ENCODE measurements at places on chromosomes 2 and 18.
A peak's percentile ranks its signal among the peaks of the same experiment; 100 is the strongest.

DNA sequence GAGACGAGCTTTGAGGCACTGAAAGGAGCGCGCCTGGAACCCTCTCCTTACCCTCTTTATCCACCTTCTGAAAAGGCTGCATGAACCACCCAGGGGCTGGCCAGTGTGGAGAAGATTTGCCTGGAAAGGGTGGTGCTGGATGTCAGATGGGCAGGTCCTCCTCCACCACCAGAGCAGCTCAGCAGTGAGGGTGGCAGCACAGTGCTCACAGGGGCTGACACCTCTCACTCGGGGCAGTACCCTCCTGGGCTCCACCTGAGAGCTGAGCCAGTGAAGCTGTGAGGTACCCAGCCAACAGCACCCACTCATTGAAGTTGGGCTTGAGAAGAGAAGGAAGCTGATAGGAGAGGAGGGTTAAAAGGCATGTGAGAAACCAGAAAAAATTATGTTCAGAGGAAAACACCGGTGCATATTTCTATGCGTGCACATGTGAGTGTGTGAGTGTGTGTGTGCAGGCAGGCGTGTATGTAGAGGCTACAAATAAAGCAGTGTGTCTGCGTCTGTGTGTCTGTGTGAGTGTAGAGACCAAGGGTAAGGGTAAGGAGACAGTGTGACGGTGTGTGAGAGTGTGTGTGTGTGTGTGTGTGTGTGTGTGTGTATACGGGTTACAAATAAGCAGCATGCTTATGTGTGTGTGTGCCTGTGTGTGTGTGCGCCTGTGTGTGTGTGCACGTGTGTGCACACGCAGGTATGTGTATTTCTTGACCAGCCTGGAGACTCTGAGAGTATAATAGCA is 40.7 kb downstream of the TEX44 start:
- no peak for DNase-seq

GRCh38 chr2:170361090-170361936 is 183.4 kb downstream of the MYO3B start:
- peak; percentile 34 for DNase-seq

DNA sequence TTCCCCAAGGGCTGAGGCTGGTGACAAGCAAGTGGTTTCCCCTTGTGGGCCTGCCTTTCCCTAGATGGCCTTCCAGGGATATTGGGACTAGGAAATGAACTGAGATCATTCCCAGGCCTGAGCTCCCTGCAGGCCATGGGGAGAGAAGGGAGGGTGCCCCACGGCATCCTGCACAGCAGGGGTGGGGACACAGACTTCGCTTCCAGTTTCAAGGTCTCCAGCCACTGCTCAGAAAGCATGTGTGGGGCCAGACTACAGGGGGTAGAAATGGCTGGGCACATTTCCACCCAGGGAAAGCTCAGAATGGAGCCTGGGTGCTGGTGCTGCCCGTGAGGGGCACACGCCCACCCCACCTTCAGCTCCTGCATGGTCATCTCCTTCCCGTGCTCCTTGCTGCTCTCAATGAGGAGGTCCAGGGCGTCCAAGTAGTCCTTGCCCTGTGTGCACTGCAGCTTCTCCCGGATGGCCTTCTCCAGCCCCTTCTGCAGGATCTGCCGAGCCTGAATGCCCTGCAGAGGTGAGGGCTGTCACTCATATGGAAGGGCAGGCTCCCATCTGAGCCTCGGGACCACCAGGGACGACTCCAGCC is 13.2 kb downstream of the CYP26B1 start:
- no peak for DNase-seq

DNA sequence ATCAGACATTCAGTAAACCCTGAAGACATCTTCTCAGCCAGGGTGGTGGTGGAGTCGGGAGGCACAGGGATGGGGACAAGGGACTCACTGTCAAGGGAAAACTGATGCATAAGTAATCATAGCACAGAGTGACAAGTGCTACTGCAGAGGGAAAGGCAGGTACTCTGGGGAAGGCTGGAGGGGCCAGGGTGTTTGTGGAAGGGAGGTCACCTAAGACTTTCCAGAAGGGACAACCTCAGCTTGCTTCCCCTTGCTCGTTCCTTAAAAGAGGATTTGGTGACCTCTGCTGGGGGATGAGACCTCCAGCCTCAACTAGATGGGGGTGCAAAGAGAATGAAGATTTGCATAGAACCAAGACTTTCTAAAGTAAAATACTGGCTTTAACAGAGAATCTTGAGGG is 99.5 kb downstream of the SLC4A3 start:
- DNase-seq, result peak; percentile 27

GRCh38 chr18:51363384-51363783 is 165.9 kb upstream of the MEX3C start:
- no peak for DNase-seq

- no peak for DNase-seq
Observed at GRCh38 chr2:190404487-190404886, 3.7 kb upstream of the MFSD6 start.

DNA sequence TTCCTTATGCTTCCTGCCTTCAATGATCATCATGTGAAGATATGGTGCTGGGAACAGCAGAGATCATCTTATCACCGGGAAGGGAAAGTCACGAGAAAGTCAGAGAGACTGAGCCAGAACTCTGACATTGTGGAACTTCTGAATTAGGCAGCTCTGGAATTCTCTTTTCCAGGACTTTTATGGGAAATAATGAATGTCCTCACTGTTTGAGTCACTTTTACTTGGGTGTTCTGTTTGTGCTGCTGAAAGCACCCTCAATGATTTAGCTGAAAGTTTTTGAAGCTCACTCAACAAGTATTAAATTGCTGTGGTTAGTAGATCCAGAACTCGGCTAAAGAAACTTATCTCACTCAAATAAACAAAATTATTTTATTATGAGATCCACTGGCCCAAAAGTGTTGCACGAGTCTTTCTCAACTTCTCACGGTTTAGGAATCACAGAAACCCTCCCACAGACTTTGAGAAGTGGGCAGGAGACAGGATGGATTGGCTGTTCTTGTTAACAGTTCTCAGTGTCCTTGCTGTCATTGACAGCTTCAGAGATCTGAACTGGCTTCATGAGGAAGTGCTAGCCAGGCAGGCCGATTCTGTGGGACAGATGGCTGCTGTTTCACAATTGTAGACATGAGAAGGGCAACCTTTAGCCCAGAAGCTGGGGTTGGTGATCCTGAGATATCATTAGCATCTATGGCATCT is 26.4 kb upstream of the ATRAID start:
- DNase-seq, result no peak

- no peak for DNase-seq
Observed at GRCh38 chr2:36704475-36705150, 8.1 kb downstream of the VIT start.

DNA sequence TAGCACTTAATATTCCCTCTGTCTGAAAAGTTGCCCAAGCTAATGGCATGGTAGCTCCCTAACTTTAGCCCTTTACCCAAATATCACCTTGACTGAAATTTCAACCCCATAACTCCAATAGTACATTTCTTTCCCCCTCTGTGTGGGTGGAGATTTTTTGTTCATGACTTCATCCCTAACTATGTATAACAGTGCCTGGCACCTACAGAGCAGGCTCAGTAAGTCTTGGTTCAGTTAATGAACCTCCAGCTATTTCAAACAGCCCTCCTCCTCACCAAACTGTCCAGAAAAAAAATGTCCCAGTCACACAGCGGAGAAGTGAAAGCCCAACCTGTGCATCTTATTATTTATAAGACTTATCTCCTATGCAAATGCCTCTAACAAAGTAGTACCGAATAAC is 18.6 kb downstream of the BUB1 start:
- DNase-seq, result no peak

DNA sequence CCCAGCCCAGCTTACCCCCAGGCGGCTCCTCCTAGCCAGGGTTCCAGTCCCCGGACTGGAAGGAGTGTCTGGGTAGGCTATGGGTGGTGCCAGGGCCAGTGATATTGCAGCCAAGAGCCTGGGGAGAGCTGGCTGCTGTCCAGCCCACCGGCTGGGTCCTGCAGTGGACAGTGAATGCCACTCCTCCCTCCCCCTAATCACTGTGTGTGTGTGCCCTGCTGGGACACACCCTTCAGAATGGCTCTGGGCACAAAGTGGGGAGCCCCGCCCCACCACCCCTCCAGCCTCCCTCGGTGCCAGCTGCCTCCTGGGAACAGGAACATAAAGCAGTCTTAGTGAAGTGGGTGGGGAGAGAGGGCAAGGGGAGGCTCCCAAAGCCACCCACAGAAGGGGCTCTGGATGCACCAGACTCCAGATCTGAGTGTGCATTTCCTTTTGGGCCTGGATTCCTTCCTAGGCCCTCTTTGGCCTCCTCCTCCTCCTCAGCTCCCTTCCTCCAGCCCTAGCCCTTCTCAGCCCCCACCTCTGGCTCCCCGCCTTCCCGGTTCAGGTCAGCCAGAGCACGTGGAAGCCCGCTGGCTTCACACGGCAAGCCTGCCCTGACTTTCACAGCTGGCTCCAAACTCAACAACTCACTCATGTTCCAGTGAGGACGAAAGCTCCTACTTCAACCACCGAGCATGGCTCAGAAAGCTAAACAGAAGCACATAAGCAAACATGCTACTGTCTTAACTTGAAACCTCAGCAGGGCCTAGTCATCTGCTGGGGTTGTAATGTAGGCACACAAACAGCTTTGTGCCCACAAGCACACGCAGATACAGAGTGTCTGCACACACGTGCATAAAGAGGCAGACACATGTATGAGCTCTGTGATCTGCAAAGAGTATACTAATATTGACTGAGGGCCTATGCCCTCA is 209.2 kb upstream of the SMAD2 start:
- peak; percentile 62 for DNase-seq

GRCh38 chr2:138502255-138503086 is 901 bp downstream of the SPOPL start:
- DNase-seq, result peak; percentile 73

- no peak for DNase-seq
Observed at GRCh38 chr2:17030047-17030446, 364.4 kb upstream of the CYRIA start.

DNA sequence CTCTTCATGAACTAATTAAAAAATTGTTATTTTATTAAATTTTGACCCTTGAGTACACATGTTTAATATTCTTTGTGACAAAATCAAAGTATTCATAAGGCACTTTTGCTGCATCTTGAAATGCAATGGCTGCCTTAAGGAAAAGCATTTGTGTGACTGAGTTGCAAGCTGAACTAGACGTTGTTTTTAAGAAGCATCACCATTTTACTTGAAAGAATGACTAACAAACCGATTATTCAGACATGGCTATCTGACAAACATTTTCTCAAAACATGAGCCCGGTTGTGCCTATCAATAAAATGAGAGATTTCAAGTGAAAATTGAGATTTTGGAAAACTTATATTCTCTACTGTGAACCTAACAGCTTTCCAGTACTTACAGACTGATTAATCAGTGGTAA is 2.8 kb downstream of the GCFC2 start:
- DNase-seq, result no peak

DNA sequence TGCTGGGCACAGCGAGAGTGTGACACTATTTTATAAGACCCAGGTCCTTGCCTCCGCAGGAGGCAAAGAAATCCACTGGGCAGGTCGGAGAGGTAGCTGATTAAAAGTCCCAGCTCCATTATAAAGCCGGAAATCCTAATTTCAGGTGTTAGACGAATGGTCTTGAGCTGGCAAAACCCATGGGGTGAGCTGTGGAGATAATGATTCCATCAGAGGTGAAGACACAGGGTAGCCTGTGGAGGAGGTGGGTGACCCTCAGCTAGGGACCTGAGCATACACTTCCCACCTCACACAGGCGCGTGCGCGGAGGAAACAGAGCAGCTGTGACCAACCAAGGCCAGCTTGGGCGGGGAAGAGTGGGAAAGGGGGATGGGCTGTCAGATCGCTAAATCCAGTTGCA is 201.7 kb upstream of the CXCR4 start:
- no peak for DNase-seq
